OCI-LY7 (cell line): ENCODE measurements at places on chromosomes 12 and 14. TPM values are rescaled to one million over a fixed set of nuclear protein-coding genes. Genes with fewer than 3 reads are reported as not detected.

The OTX2 gene
- not detected in 2 replicates for total RNA-seq

The SYT1 gene
- not detected in 2 replicates for total RNA-seq

DNA sequence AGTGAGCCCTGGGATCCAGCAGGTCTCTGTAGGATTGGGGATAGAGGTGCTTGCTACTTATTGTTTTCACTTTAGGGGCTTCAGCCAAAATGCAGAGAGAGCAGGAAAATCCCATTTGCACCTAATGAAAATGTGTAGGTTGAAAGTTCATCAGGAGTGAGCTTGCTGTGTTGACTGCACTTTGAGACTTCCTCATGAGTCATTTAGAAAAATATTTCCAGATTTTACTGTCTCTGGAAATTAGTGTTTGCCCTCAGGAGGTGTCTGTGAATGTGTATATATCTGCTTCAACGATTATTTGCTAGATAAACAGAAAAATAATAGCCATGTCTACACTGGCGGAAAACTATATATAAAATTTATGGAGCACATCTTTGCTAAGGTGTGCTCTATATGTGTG is 159.3 kb downstream of the CAND1 start:
- no peak for DNase-seq

DNA sequence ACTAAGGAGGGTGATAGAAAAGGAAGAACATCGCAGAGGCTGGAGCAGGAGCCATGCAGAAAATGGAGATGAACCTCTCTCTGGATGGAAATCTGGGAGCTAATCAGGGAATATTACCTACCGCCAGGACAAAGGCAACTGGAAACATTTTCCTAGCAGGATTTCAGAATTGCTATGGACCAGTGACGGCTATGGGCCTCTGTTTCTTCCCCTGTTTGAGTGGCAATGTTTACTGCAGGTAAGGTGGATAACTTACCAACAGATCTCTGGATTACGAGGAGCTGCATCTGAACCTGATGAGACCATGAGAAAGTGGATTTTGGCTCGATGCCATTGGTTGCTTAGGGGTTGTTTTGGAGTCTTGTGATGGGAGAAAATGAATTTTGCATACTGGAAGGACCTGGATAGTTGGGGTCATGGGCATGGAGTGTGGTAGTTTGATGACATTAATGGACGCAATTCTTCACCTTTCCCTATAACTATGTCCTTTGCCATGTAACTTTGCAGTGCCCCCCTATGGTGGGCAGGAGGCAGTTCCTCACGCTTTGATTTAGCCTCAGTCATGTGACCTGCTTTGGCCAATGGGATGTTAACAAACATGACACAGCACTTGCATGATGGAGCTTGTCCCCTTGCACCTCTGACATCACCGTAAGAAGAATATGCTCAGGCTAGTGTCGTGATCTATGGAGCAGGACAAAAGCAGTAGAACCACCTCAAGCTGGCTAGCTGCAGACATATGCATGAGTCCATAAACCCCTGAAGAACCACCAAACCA is 51.1 kb downstream of the CALM1 start:
- peak; percentile 24 for DNase-seq

DNA sequence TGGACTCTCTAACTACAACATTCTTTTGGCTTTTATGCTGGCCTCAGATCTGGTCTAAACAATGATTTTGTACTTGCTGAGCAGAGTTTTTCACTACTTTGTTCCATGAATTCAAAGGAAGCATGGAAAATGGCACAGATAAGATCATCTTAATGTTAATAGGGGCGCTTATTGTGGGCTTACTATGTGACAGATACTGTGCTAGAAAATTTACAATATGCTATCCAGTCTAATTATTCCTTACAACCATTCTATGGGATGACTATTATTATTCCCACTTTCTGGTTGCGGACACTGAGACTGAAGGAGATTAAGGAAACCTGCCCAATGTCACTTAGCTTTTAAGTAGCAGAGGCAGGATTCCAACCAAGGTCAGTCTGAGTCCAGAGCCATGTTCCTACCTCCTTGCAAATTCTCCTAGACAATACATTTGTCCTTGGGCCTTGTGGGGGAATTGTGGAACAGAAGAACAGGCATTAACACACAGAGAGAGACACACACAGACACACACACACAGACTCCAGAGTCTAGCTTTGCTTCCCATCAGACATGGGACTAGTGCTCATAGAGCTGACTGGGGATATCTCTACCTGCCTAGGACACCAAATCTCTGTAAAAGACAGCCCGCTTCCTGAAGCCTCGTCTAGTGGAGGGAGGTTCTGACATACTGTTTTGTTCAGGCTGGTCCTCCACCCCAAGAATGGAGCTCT is 107.7 kb downstream of the SLC38A1 start:
- no peak for DNase-seq

DNA sequence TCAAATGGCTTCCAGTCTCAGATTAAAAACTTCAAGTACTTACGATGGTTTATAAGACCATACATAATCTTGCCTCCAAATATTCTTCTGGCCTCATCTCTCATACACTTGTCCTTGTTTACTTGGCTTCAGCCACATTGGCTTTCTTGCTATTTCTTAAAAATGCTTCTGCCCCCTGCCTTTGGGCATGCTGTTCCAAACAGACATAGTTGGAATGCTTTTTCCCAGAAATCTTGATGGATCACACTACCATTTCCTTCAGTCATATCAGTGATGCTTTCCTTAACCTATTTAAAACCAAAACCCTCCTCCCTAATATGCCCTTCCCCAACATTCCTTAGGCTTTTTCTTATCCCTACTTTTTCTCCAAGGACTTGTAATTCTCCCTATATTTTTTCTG is 74.4 kb upstream of the PAWR start:
- no peak for DNase-seq

DNA sequence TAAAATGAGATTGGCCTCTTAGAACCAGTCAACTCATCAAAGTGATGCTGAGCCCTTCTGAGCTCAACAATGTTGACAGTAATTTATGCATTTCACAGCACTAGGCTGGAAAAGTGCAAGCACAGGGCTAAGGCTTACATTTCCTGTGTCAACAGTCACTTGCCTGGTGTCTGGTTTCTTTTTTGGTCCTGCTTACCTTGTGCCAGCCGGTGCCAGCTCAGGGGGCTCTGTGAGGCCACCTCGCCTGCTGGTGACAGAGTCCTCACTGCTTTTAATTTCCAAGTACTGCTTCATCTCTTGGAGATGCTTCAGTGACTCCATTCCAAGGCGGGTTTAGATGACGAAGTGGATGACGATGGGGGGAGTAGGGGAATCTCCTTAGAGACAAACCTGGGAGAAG is 53.1 kb upstream of the KCNA1 start:
- DNase-seq, result no peak
